ENCODE measurements at places on chromosomes 1 and 21.

DNA sequence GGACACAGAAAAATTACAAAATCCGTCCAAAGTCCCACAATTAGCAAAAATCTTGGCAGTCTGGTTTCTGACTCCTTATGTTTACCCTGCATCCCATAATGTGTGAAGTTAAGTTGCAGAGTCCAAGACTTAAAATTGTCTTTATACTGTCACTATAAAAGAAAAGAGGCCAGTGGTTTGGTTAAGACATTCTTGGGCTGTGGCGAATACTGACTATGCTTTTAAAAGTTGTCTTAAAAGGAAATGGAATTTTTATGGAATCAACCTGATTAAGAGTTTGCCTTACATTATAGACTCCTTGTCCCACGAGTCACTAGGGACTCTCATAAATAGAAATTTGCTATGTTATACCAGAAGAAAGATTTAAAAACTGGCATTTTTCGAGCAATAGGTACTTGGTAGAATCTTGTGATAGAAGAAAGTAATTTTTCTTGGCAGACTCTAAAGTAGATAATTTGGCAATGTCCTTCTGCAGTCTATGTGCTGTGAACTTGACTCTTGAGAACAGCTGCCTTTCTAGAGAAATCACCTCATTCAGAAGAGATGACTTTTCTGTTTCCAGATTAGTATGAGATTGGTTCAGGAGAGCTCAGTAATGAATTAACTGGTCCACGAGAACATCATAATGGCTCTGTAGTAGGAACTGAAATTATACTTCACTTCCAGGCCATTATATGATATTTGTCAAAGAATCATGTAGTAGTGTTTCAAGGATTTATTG is 31.8 kb downstream of the NTNG1 start:
- DNase-seq = no peak

DNA sequence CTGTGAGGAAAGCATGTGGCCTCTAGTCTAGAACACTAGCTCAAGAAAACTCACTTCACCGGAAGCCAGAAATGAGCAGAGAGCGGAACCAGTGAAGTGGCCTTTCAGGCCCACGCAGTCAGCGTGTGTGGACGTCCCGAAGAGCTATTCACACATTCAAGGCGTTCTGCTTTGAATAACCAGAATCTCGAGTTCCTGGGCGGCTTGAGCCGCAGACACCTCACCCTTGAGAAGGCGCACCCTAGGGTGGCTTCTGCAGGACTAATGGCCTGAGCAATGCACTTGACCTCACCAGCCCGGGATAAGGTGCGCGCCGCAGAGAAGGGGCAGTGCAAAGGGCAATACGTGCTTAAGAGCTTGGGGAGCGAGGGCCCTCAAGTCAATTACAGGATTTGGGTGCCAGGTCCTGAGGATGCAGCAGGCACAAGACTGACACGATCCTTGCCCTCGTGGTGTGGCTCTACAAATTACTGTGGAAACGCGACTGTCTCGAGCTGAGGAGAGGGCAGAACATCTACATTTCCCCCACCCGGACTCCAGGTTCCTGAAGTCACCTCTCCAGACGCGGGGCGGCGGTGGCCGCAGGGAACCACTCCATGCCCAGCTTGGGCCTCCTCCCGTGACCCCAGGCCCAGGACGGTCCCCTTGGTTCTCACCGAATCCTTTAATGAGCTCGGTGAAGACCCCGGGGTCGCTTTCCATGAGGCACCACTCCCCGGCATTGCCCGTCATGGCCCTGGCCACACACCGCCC is 455 bp downstream of the UCHL5 start:
- peak; percentile 66 for DNase-seq

DNA sequence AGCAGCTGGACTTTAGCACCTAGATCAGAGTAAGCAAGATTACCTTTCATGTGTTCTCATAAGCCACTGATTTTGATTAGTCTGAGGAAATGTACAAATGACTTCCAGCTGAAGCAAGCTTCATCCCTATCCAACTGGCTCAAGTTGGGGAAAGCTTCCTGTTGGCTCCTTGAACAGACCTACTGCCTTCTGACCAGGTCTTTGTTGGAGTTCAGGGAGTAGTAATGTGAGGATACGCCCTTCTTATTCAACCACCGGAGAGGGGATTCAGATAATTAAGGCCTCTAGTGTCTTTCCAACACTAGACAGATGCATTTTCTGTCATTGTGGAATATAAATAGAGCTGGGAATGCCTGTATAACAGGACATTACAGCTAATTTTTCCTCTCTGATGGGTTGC is 268.9 kb downstream of the TGFB2 start:
- DNase-seq = no peak

- DNase-seq = peak; percentile 11
These were observed 6.5 kb downstream of the LRP8 start for GRCh38 chr1:53321366-53321765.

GRCh38 chr1:156942176-156942575 is 21.7 kb downstream of the LRRC71 start:
- DNase-seq = no peak

GRCh38 chr1:44829506-44830384 is 13.3 kb downstream of the PTCH2 start:
- no peak for DNase-seq

DNA sequence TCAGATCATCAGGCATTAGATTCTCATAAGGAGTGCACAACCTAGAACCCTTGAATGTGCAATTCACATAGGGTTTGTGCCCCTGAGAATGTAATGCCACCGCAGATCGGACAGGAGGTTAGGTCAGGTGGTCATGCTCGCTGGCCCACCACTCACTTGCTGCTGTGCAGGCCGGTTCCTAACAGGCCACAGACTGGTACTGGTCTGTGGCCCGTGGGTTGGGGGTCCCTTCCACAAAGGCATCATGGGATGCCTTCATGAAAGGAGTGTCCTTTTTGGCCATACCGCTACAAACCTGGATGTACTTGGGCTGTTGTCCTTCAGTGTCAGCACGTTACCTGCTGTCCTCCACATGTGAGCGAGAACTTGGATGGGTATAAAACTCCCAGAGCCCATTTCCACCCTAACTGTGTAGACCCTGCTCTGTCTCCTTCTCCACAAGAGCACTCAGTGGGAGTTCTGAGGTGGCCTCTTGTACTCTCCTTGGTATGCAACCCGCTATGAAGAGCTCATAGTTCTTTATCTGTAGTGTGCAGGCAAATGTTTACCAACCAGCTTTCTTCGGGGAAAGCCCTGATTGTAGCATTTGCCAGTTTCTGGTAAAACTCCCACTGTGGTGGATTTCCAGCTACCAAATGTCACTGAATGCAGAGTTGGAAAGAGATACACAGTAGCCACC is 41.7 kb upstream of the SLC19A1 start:
- DNase-seq = no peak

DNA sequence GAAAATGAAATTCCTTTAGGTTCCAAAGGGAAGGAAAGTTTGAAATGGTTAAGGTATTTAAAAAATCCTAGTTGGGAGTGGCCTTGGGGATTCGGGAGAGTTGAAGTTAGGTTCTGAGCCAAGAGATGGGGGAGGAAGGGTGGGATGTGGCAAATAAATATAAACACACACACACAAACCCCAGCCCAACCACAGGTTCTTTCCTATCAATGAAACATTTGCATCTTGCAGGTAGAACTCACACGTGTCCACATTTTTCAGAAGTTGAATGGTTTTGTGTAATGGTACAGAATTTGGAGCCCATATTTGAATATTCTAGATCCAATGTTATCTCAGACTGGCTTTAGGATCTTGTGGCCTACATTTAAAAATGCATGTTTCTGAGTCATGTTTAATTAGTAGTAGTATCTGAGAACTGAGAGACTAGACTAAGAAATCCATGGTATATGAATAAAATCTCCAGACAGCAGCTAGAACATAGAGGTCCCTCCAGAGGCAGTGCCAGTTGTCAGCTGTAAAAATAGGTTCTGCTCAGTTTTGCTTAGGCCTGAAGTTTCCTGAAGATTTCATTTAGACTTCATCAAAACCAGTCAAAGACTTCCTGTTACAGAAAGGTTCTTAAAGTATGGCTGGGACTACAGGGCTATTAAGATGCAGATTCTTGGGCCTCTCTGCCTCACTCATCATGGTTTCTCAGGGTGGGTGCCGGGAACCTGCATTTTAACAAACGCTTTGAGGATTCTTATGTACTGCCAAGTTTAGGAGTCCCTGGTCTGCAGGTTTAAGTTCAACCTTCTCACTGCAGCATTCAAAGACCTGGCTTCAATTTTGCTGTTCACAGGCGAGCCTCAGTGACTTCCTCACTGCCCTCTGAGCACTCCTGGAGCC is 21.3 kb downstream of the RUNX1 start:
- DNase-seq = no peak

- DNase-seq = no peak
These were observed 41.2 kb upstream of the MAGOH start for GRCh38 chr1:53279296-53280200.

DNA sequence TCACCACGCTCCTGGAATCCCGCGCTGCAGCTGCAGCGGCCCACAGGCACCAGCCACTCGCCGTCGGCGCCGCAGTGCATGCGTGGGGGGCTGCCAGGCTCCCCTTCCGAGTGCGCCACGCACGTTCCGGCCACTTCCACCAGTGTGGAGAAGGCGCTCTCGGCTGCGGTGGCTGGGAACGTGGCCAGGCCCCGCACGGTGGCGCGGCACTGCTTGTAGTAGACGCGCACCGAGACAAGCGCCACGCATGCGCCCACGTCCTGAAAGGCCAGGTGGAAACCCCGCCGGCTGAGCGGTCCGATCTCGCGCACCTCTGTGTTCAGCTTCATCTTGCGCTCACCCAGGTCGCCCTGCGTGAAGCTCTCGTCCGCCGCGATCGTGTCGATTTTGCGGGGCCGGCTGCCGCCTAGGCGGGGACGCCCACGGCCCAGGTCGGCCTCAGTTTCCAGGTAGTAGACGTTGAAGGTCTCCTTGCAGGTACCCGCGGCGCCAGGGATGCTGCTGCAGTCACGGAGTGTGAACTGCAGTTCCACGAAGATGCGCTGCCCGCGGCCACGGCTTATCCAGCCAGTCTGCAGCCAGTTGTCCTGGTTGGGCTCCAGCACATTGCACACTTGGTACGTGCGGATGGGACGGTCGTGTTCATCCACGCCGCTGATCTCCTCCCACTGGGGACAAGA is 3.4 kb downstream of the EPHA10 start:
- DNase-seq = no peak

DNA sequence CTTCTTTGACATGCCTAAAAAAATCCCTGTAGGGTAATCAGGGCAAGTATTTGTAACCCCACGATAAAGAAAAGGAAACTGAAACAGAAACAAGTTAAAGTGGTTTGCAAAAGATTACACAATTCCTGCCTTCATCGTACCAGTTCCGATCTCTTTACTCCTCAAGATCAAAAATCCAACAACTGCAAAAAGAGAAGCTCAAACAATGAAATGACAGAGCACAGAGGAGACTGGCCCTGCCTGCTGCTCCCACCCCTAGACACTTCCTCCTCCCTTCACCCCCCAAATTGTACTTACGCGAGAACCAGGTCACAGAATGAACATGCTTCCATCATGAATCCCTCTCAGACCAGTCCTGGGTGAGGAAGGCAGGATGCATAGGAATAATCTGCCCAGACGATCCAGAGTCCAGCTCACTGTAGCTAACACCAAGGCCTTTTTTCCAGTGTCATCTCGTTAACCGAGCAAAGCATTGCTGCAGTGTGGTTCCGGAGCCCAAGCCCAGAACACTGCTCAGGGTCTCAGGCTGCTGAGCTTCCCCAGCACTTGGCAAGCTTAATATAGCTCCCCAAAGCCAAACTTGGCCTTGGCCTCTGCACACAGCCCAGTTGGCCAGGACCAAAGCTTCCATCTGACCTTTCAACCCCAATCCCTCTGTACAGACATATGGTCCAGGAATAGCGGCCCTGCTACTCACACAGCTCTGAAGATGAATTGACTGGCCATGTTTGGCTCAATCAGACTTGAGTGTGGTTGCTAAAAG is 20.3 kb downstream of the RXRG start:
- no peak for DNase-seq

DNA sequence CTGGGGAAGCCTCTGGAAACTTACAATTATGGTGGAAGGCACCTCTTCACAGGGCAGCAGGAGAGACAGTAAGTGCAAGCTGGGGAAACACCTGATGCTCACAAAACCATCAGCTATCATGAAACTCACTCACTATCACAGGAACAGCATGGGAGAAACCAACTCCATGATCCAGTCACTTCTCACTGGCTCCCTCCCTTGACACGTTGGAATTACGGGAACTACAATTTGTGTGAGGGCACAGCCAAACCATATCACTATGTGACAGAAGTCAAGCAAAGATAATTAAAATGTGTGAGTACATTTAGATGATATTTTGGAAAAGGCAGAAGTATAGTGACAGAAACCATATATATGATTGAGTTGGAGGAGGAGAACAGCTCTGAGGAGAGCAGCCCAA is 474.0 kb upstream of the OLFM3 start:
- no peak for DNase-seq

GRCh38 chr1:90753556-90753955 is 36.5 kb upstream of the BARHL2 start:
- no peak for DNase-seq

- no peak for DNase-seq
These were observed 250.8 kb upstream of the KIAA0040 start for GRCh38 chr1:175443332-175443731.

- peak; percentile 34 for DNase-seq
These were observed 344.6 kb downstream of the RYR2 start for GRCh38 chr1:237386362-237387143.

- DNase-seq = no peak
These were observed 14.0 kb upstream of the CTPS1 start for GRCh38 chr1:40965531-40965930.

GRCh38 chr1:198889749-198890148 is 250.9 kb downstream of the PTPRC start:
- no peak for DNase-seq

GRCh38 chr1:202355944-202356553 is 7.5 kb downstream of the PPP1R12B start:
- no peak for DNase-seq

DNA sequence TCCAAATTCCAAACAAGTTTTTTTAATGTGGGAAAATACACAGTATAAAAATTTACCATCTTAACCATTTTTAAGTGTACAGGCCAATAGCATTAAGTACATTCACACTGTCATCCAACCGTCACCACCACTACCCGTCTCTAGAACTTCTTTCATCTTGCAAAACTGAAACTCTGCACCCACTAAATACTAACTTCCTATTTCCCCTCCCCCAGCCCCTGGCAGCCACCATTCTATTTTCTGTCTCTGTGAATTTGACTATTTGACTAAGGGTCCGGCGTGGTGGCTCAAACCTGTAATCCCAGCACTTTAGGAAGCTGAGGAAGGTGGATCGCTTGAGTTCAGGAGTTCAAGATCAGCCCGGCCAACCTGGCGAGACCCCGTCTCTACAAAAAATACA is 36.1 kb downstream of the CLSTN1 start:
- no peak for DNase-seq

GRCh38 chr1:110746644-110747259 is 72.0 kb upstream of the KCNA3 start:
- peak; percentile 48 for DNase-seq

- DNase-seq = no peak
These were observed 169.3 kb upstream of the ZP4 start for GRCh38 chr1:238060061-238060460.

GRCh38 chr1:110240476-110241210 is 30.5 kb downstream of the KCNC4 start:
- no peak for DNase-seq

DNA sequence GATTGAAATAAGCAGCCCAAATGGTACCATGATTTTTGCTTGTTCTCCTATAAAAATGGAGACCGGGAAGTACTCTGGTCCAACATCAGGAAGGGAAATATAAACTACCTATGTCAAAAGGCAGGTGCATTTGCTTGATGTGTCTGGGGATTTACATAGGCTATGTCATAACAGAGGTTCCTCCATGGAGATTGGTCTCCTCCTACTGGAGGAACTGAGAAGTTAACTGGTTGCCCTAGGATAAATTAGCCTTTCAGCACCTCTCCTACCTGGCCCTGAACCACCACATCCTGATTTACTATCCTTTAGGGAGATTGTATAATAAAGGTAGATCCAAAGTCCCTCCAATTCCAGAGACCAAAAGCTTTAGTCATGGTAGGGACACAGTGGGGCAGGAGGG is 1109.3 kb upstream of the B3GALT2 start:
- DNase-seq = peak; percentile 62
